BJ (cell line): ENCODE measurements at places on chromosomes 11 and 22. TPM values are rescaled to one million over a fixed set of nuclear protein-coding genes. Genes with fewer than 3 reads are reported as not detected.

DNA sequence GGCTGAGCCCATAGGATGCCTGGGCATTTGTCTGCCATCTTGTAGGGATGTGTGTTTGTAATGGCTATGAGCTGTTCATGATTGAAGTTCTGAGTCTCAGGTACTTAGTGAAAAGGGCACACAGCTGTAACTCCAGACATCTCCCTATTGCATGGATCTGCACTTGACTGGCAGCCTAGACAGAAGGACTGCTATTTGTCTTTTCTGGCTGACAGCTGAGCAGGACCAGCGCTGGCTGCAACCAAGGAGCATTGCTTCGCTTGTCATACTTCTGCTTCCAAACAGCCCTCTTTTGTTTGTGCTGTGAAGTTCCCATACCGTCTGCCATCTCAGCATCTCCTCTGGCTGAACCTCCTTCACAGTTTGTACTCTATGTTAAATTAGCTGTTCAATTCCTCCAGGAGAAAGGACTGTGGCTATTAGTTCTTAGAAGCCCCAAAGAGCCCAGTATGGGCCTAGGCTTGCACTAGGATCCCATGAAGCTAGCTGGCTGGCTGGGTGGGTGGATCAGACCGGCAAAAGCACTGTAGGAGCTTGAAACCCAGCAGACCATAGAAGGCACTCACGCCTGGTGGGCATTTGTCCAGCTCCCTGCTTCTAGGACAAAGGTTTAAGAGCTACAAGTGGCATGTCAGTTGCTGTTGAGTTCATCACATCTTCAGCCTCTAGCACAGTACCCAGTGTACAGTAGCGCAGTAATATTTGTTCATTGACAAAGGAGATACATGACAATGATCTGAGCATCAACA, 20.4 kb downstream of the HIRA start:
- DNase-seq = no peak

Gene ZBTB16
- polyA plus RNA-seq = not detected in 2 replicates

Gene ADAMTS15
- 2.7 and 5.6 TPM in 2 replicates for polyA plus RNA-seq

DNA sequence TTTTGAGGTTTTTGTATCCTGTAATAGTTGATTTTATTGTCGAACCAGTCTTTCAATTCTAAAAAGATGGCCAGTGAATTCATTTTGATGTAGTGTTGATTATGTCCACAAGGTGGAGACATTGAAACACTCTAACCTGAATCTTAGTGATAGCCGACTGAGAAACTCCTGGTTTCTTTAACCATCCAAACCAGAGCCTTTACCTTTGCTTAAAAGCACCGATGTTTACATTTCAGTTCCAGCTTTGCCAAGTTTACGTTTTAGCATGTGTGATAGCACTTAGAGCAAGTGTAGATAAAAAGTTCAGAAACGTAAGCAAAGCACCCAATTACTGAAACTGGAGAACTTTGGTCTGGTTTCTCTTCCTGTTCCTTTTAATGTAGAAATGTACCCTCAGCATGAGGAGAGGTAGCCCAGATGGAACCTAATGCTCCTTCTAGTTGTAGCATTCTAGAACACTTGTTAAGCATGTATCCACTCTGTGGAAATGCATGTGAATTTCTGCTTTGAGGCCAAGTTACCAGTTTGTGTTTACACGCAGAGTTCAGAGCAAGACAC, 208.6 kb downstream of the DBX1 start:
- DNase-seq = no peak

DNA sequence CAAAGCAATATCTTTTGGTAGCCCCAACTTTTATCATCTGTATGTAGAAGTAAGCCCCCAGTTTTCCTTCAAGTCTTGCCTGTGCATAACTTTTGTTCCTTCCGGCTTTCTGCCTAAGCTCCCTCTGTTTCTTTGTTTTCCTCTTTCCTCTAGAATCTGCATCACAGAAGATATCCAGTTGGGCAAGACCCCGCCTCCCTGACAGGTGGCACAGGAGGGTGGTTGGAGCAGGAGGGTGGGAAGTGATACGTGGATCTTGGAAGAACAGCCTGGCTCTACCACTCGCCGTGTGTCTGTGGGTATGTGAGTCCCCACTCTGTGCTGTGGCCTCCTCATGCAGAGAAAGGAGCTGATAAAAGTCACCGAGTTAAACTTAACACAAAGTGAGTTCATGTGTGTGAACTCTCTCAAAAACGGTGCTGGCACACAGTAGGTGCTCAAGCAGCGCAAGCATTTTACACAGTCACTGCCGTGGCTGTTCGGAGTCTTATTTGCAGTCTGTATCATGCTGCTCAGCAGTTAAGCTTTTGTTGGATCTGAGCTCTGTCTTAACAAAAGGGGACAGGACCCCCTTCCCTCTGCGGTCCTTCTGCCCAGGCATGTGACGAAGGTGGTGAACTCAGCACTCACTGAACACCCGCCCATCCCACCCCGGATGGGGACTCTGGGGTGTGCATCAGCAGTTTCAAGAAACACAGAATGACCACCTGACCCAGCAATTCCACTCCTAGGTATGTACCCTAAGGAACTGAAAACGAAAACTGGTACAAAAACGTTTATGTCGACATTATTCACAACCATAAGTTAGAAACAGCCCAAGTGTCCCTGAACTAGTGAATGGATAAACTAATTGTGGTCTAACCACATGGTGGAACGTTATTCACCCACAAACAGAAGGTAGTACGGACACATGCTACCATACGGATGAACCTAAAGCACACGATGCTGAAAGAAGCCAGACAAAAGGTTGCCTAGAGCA, 249.1 kb downstream of the CTTN start:
- DNase-seq = no peak

GRCh38 chr11:102974552-102975280, 19.2 kb upstream of the MMP13 start:
- peak; percentile 56 for DNase-seq

Gene DGKZ
- polyA plus RNA-seq = 16.3 and 31.7 TPM in 2 replicates

Gene SHANK3
- 0.21 and 0.25 TPM in 2 replicates for polyA plus RNA-seq

GRCh38 chr11:93604008-93604660, 57.3 kb upstream of the CEP295 start:
- DNase-seq = no peak

DNA sequence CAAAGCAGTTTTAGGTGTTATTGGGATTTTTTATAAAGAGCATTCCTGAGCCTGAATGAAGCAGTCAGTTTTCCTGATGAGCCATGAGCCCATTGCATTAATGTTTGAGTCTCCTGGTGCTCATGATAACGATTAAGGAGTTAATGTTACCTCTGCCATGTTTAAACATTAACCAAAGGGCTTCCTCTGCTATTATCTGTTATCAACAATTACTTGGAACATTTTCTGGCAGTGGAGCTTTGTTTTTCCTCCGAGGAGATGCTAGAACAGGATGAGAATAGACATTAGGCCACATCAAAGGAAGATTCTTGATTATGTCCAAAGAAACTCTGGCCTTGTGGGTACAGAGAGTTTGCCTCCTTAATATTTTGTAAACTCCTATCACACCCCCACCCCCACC, 49.9 kb downstream of the ZNRF3 start:
- DNase-seq = no peak

Gene PKP3
- polyA plus RNA-seq = 0.42 and 0.86 TPM in 2 replicates

Gene TSGA10IP
- polyA plus RNA-seq = not detected in 2 replicates

DNA sequence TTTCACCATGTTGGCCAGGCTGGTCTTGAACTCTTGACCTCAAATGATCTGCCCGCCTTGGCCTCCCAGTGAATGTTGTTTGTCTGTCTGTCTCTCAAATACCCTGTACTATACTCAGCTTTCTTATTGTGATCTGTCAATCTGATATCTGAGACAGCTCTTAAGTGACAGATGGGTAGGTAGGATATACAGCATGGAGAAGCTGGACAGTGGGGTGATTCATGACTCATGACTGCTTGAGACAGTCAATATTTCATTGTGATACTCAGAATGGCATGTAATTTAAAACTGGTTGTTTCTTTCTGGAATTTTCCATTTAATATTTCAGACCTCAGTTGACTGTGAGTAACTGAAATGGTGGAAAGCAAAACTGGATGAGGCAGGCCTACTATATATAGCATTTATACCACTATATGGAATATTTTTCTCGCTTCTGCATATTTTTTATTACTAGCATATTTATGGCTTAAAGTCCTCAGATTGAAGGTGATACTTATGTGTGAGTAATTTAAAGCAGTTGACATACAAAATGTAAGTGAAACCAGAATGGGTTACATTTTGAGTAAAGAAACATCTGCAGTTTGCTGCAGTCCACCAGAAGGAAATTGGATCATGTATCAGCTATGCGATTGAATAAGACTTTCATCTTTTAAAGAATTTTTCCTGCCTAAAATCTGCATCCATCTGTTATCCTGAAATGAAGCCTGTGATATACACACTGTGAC, 22.3 kb downstream of the ARHGAP42 start:
- no peak for DNase-seq

GRCh38 chr22:25895678-25896077, 153.7 kb downstream of the MYO18B start:
- DNase-seq = no peak

- DNase-seq = no peak
These were observed 3.4 kb downstream of the OLFML1 start for GRCh38 chr11:7488681-7489080.

DNA sequence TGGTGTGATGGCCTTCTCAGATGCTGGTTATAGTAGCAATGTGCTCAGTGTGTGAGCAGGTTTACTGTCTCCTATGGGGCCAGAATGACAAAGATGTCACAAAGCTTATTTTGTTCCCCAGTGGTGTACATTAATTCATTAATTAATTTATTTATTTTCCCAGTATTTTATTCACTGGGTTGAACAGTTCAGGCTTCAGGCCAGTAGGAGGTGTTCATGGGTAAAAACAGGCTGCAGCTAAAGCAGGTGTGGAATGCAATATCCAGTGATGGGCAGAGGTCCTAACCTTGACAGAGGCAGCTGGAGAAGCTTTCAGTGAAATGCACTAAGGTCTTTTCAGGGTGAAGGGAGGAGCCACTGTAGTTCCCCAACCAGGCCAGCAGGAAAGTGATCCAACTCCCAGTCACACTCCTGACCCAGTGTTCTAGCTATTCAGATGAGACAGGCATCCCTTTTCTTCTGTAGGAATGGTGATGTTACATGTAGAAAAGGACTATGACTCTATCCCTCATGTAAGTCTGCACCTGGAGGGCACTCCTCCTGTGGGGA, 7.8 kb upstream of the FANCF start:
- DNase-seq = no peak

GRCh38 chr11:19746086-19746485, 33.4 kb downstream of the NAV2 start:
- DNase-seq = no peak

DNA sequence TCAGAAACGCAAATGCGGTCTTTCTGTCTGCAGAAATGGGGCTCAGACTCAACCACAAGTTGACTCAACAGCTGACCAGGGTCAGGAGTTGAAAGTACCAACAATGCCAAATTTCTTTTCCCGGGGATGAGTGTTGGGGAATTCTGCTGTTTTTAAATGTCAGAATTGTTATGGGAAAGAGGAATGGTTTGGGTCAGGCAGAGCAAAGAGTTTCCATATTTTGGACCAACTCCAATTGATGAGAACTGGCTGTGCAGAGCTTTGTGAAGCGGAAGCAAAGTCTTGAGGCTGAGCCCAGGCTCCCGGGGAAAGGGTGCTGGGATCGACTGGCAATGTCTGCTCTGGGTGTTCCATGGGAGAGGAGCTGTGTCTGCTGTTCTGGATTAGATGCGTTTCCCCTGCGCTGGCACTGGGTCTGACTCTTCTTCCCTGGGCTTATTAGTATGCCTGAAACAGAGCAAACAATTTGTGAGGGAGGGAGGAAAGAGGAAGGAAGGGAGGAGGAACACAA, 36.2 kb downstream of the TXN2 start:
- DNase-seq = peak; percentile 86

- no peak for DNase-seq
These were observed 58.8 kb downstream of the GRK3 start for GRCh38 chr22:25623310-25623734.

Gene H19
- 1.7 and 1.9 TPM in 2 replicates for polyA plus RNA-seq

DNA sequence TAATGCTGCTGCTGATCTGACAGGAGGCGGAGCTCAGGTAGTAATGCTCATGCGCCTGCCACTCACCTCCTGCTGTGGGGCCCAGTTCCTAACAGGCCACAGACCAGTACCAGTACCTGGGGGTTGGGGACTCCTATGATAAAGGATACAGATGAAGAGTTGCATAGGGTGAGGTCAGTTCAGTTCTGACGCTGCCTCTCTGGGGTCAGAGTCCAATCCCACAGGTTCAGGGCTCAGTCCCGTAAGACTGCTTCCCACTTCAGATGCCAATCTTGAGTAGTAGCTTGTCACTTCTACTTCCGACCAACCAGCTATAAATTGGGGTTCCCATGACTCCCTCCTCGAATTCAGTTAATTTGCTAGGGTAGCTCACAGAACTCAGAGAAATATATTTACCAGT, 8.6 kb downstream of the ASRGL1 start:
- DNase-seq = no peak

DNA sequence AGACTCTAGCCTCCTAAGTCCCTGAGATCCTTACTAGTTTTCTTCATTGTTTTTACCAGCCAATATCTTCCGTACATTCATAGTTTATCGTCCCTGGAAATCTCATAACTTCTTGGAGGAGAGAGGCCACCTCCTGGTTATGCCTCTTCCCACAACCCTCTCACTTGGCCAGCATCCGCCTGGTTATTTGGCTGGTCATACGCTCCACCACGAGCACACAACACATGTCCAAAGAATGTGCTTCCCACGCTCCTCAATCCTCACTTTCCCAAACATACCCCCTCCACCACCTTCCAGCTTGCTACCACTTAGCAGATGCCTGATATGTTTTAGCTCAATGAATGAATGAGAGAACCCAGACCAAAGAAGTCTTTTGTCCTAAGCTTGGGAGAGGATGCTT, 83.5 kb upstream of the EIF3D start:
- peak; percentile 8 for DNase-seq

- peak; percentile 58 for DNase-seq
These were observed at the start of gene ACCS for GRCh38 chr11:44065841-44066731. ACCS (plus strand) TSS chr11:44066270; CDS start chr11:44067628, 1,358 bp downstream.

- no peak for DNase-seq
These were observed 92.5 kb downstream of the MTMR3 start for GRCh38 chr22:29975494-29975893.

DNA sequence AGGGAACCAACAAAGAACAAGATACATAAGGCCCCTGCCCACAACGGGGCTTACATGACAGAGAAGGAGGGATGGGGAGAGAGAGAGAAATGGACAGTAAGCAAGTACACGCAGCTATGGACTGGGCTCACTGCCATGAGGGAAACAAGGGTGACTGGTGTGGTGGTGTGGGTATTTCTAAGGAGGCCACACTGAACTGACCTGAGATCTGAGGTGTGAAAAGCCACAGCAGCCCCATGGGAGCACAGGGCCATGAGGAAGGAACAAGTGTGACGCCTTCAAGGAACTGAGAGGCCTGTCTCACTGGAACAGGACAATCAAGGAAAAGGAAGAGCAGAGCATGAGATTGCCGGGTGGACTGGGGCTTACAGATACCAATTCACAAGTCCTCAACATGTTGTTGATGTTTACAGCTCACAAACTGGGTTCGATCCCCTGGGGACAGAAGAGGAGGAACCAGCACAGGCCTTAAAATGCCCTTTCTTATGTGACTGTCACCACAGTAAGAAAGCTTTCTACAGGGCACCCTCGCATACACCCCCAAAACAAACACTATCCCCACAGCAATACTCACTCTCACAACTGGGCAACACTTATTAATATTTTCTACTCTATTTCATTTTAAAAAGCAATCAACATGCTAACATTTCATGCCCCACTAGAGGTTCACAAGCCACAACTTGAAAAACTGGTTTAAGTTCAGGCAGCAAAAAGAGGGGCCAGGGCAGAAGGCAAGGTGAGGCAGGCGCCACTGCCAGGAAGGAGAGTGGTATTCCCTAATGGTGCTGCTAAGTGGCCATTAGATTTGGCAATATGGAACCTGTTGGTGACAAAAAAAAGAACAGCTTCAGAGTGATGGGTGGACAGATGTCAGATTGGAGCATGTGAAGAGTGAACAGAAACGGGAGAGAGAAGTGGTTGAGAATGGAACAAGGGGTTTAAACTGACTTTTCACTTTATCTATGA, 39.1 kb downstream of the TCIRG1 start:
- DNase-seq = no peak
